ENCODE measurements at places on chromosomes 1 and 21.

DNA sequence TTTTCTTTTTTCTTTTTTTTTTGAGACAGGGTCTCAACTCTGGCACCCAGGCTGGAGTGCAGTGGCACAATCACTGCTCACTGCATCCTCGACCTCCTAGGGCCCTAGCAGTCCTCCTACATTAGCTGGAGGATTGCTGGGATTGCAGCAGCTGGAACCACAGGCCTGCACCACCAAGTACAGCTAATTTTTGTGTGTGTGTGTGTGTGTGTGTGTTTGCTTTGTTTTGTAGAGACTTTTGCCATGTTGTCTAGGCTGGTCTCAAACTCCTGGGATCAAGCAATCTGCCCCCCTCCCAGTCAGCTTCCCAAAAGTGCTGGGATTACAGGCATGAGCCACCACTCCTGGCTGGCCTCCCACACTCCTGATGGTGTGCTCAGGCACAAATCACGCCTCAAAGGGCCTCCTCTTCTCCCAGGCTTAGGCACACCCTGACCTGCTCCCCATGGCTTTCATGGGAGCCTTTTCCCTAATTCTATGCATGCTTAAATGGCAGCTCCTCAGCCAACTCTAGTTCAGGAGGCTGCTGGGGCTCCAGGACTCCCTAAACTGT lies 9.4 kb downstream of the FAM229A start:
- no peak for DNase-seq

- no peak for DNase-seq
Observed at GRCh38 chr1:214318356-214318755, 37.4 kb downstream of the SMYD2 start.

DNA sequence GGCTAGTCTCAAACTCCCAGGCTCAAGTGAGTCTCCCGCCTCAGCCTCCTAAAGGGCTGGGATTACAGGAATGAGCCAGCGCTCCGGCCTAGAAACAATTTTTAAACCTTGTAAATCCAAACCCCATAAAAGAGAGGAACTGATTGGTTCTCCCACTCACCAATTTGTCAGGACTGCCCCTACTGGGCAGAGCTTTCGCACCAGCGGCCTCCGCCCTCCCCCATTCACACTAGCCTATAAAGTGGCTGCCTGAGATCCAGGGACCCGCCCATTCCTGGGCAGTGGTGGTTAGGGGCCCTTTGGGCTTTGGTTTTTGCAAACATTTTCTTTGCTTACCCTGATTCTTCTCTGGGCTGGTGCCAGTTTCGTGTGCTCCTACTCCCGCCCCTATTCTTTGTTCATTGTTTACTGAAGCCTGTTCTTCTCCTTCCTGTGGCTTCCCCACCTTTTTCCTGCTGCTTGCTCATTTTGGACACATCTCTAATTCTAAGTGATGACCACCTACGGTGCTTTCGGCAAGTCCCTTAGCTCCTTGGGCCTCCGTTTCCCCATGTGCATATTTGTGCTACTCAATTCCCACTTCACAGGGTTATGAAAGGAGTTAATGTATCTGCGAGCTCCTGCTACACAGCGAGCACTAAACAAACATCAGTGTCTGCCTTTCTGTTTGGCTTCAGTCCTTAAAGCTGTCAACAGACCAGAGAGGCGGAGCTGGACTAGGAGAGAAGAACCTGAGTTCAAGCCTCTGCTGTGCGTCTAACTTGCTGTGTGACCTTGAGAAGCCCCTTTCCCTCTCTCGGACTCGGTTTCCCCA lies 39.8 kb upstream of the CLIC4 start:
- peak; percentile 9 for DNase-seq

DNA sequence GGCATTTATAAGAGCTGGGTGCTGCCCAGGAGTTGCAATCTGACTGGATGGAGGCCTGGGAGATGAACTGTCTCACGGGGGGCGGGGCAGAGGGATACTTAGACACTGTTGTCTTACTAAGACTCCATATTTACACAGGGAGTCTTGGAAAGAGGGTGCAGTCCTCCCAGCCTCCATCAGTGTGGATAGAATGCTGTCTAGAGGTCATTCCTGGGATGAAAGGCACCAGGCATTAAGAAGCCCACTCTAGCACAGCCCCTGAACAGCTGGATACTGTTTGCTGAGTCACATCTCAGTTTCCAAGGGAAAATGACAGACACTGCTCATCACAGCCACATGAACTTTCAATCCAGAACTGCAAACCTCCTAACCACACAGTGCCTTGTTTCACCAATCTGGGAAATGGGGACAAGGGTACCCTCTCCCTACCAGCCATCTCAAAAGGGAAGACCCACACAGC lies 43.3 kb downstream of the SSBP3 start:
- no peak for DNase-seq

DNA sequence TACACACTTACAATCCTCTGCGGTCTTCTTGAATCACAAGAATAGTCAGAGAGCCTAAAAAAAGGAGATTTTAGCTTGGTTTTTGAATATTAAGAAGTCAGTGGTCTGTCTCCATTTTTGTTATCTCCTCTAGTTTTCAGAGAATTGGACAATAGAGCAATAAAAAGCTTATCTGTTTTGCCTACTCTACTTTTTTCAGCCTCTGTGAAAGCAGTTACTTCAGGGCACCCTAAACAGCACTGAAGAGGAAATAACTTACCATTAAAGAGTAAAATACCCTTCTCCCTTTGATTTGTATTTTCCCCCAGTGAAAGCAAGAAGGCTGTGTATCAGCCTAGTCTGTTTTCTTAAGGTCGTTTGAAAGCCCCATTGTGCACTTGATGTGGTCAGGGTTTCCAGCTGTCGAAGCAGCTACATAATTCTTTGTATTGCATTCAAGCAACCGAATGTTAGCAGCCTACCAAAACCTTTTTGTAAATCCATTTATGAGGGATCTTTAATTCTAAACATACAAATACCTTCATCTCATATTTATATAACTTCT lies 1.0 kb downstream of the NTMT2 start:
- no peak for DNase-seq

Data from activated CD4-positive, alpha-beta T cell treated with anti-CD3 and anti-CD28 coated beads, Interleukin-2, amount 50 U/mL, for 1 hour (primary cell).